ENCODE measurements at places on chromosomes 3 and 15. TPM values are rescaled to one million over a fixed set of nuclear protein-coding genes. Genes with fewer than 3 reads are reported as not detected.

The MYLK gene
- polyA plus RNA-seq: 23.3 TPM

The SEMA7A gene
- 4.2 TPM for polyA plus RNA-seq

The SERPINI1 gene
- 3.3 TPM for polyA plus RNA-seq

The SLC15A2 gene
- polyA plus RNA-seq: 13.6 TPM

The CHRFAM7A gene
- 2.8 TPM for polyA plus RNA-seq

The HIGD1A gene
- polyA plus RNA-seq: 77.6 TPM

The AGTR1 gene
- polyA plus RNA-seq: 2.9 TPM

The SCN11A gene
- 0.04 TPM for polyA plus RNA-seq

The TRIM42 gene
- not detected for polyA plus RNA-seq

The CACNA1D gene
- polyA plus RNA-seq: 2.7 TPM

The PTX3 gene
- polyA plus RNA-seq: 6.4 TPM

The ZNF80 gene
- 0.05 TPM for polyA plus RNA-seq

The GOLGA8T gene
- polyA plus RNA-seq: 0.07 TPM

The AMOTL2 gene
- polyA plus RNA-seq: 30.1 TPM

The KCNMB3 gene
- polyA plus RNA-seq: 0.96 TPM

The GPR62 gene
- not detected for polyA plus RNA-seq

The CRYGS gene
- polyA plus RNA-seq: 1.2 TPM

The POC1A gene
- 2.3 TPM for polyA plus RNA-seq

The ZKSCAN7 gene
- 2.4 TPM for polyA plus RNA-seq

The KLHL40 gene
- polyA plus RNA-seq: 0.05 TPM

The TF gene
- polyA plus RNA-seq: 0.59 TPM

The DUOX2 gene
- polyA plus RNA-seq: 1.0 TPM

The PAQR5 gene
- polyA plus RNA-seq: 11.8 TPM

The CPNE9 gene
- polyA plus RNA-seq: 0.11 TPM

The ATP6V1A gene
- polyA plus RNA-seq: 32.2 TPM

The COL6A5 gene
- polyA plus RNA-seq: 0.90 TPM

The TM2D3 gene
- polyA plus RNA-seq: 44.9 TPM

Data from lung (tissue), 17 donors.